ENCODE measurements at places on chromosomes 1 and 21. TPM values are rescaled to one million over a fixed set of nuclear protein-coding genes. Genes with fewer than 3 reads are reported as not detected.

GRCh38 chr21:26708223-26708800, 135.2 kb upstream of the CYYR1 start:
- no peaks in the 10 kb centered on the region for H3K27me3 ChIP-seq
- no peak overlapping the region for H3K27ac ChIP-seq
- H3K4me1 ChIP-seq, result peaks cover 12% of the 10 kb centered on the region
- no peaks in the 10 kb centered on the region for H3K36me3 ChIP-seq
- DNase-seq, result no peak

DNA sequence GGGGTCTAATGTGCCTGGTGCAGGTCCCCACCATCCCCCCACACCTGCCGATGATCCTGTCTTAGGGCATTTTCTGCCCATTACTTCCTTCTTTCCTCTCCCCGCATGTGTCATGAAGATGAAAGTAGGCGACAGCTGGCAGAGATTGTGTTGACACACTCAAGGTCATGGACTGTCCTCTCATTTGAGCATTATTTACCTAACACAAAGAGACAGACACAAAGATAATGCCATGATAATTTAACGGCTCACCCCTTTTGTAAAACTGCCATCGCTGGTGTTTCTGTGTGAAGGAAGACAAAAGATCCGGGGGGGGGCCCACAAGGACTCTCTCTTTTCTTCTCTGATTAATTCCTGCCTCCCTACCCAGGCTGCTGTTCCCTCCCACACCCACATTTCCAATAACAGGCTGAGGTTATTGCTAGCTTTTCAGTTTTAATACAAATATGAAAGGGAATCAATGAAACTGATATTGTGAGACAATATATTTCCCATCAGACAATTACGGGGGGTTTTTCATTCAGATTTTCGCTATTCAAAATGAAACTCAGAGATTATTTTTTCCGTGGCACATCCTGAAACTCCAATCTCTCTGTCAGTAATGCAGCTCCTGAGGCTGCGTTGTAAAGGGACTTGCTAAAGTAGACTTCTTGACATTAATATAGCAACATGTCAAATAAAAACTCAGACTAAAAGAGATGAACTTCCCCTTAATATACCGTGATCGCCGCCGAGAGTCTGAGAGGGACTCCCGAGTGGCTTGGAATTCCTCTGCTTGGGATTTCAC, 561.1 kb downstream of the NPHP4 start:
- H3K27ac ChIP-seq, result no peak overlapping the region
- DNase-seq, result no peak
- no peaks in the 10 kb centered on the region for H3K36me3 ChIP-seq

DNA sequence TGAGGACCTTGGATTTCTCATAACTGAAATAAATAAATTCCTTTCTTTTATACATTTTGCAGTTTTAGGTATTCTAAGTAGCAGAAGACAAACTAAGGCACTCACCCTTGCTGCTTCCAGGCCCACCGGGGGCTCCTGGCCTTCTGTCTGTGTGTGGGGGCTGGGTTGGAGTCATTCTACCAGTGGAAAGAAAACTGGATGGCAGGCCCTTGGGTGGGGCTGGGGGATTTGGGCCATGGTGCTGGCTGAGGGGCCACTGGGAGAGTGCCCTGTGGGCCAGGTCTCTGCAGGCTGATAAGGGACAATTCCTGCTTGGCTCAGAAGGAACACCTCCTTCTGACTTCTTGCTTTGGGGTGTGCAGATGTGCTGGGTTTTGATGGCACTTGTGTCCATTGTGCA, 54.0 kb upstream of the CSF3R start:
- no peaks in the 10 kb centered on the region for H3K4me1 ChIP-seq
- DNase-seq, result no peak
- peaks cover 63% of the 10 kb centered on the region for H3K27me3 ChIP-seq
- no peak overlapping the region for H3K4me3 ChIP-seq
- H3K27ac ChIP-seq, result no peak overlapping the region
- H3K36me3 ChIP-seq, result no peaks in the 10 kb centered on the region

DNA sequence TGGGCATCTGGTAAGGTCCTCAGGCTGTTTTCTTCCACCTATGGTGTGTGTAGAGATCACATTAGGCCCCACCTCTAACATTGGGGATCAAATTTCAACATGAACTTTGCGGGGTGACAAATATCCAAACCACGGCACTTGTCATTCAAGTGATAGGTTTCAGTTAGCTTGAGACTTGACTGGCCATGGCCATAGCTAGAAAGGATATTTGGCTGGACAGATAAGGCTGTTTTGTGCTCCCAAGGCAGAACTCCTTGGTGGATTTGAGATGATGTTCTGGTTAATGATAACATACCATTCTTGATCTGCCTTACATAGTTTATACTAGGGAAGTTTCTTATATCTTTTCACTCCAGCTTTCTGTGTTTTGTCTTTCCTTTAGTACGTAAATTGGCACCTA, 48.5 kb downstream of the CELF3 start:
- no peaks in the 10 kb centered on the region for H3K4me1 ChIP-seq
- no peak for DNase-seq
- no peak overlapping the region for H3K4me3 ChIP-seq
- no peaks in the 10 kb centered on the region for H3K27me3 ChIP-seq
- no peak overlapping the region for H3K27ac ChIP-seq

- no peak overlapping the region for H3K4me3 ChIP-seq
- no peaks in the 10 kb centered on the region for H3K27me3 ChIP-seq
- no peak overlapping the region for H3K27ac ChIP-seq
- H3K4me1 ChIP-seq, result peaks cover 21% of the 10 kb centered on the region
- no peak for DNase-seq
These were observed 11.1 kb upstream of the SSX2IP start for GRCh38 chr1:84701376-84701775.

DNA sequence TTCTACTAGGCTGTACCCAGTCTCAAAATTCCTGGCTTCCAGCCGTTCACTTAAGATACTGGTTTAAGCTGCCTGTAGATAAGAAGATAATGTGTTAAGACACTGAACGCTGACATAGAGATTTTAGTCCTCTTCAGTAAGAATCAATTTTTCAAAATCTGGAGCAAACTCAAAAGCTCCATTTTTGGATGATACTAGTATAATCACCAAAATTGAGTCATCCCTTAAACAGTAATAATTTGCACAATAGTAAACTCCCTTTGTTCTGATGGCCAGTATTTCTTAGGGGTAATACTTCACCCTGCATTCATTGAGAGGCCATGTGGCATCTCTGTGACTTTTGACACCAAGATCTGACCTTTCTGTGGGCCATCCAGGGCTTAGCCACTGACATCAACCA, 299.8 kb upstream of the USP25 start:
- H3K27ac ChIP-seq, result no peak overlapping the region
- no peak for DNase-seq
- H3K4me1 ChIP-seq, result no peaks in the 10 kb centered on the region
- H3K27me3 ChIP-seq, result no peaks in the 10 kb centered on the region
- H3K36me3 ChIP-seq, result no peaks in the 10 kb centered on the region

PPM1J gene
- 1.4 TPM for total RNA-seq

- DNase-seq, result peak; percentile 91
- H3K4me1 ChIP-seq, result peaks cover 35% of the 10 kb centered on the region
- H3K4me3 ChIP-seq, result no peak overlapping the region
These were observed 10.6 kb downstream of the ACTL8 start for GRCh38 chr1:17765444-17766411.

GRCh38 chr1:87176087-87176486, 152.6 kb upstream of the LMO4 start:
- no peak overlapping the region for H3K27ac ChIP-seq
- no peak for DNase-seq
- no peaks in the 10 kb centered on the region for H3K4me1 ChIP-seq
- H3K36me3 ChIP-seq, result no peaks in the 10 kb centered on the region
- H3K27me3 ChIP-seq, result peaks cover 39% of the 10 kb centered on the region

ZNF678 gene
- total RNA-seq, result 25.3 TPM

FCRL5 gene
- not detected for total RNA-seq

GRCh38 chr1:228320394-228320793, 86.2 kb downstream of the TRIM11 start:
- no peak overlapping the region for H3K27ac ChIP-seq
- H3K36me3 ChIP-seq, result no peaks in the 10 kb centered on the region
- H3K4me3 ChIP-seq, result no peak overlapping the region
- no peaks in the 10 kb centered on the region for H3K4me1 ChIP-seq
- no peaks in the 10 kb centered on the region for H3K27me3 ChIP-seq

- H3K4me3 ChIP-seq, result no peak overlapping the region
- no peak overlapping the region for H3K27ac ChIP-seq
- H3K27me3 ChIP-seq, result no peaks in the 10 kb centered on the region
- DNase-seq, result no peak
- H3K4me1 ChIP-seq, result peaks cover 13% of the 10 kb centered on the region
These were observed 27.7 kb downstream of the EPS15 start for GRCh38 chr1:51491166-51491981.

SLC30A10 gene
- not detected for total RNA-seq

GRCh38 chr1:232301246-232301645, 328.7 kb downstream of the SIPA1L2 start:
- no peak for DNase-seq
- H3K4me3 ChIP-seq, result no peak overlapping the region
- H3K27me3 ChIP-seq, result no peaks in the 10 kb centered on the region
- no peaks in the 10 kb centered on the region for H3K36me3 ChIP-seq
- H3K27ac ChIP-seq, result no peak overlapping the region

LCE1E gene
- not detected for total RNA-seq

- no peak overlapping the region for H3K4me3 ChIP-seq
- no peak overlapping the region for H3K27ac ChIP-seq
- H3K27me3 ChIP-seq, result no peaks in the 10 kb centered on the region
- H3K36me3 ChIP-seq, result no peaks in the 10 kb centered on the region
These were observed 71.6 kb downstream of the TMEM200B start for GRCh38 chr1:29052100-29052499.

GRCh38 chr1:53728702-53729455, 10.1 kb downstream of the GLIS1 start:
- H3K4me1 ChIP-seq, result peaks cover 24% of the 10 kb centered on the region
- H3K27me3 ChIP-seq, result no peaks in the 10 kb centered on the region
- no peak for DNase-seq
- no peak overlapping the region for H3K4me3 ChIP-seq
- H3K36me3 ChIP-seq, result no peaks in the 10 kb centered on the region

GRCh38 chr1:165143437-165144065, 213.0 kb downstream of the LMX1A start:
- H3K36me3 ChIP-seq, result no peaks in the 10 kb centered on the region
- peaks cover 3% of the 10 kb centered on the region for H3K4me1 ChIP-seq
- H3K27me3 ChIP-seq, result peaks cover 38% of the 10 kb centered on the region
- no peak overlapping the region for H3K4me3 ChIP-seq
- H3K27ac ChIP-seq, result no peak overlapping the region

DNA sequence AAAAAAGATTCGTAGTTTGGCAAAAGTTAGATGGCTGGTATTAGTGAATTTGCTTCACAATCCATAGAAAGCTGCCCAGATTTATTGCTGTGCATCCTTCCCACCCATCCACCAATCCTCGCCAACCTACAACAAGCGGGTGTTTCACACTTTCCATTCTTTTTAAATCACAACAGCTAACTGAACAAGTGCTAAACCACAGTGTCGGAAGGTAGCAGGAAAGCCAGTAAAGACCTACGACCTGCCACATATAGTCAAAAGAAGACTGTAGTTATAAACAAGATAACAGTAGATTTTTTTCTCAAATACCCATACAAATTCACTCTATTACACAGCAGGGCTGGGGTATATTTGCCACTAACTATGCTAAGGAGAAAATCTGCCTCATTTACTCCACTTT, 47.0 kb upstream of the AIM2 start:
- no peaks in the 10 kb centered on the region for H3K36me3 ChIP-seq
- H3K4me3 ChIP-seq, result no peak overlapping the region
- no peak for DNase-seq
- no peak overlapping the region for H3K27ac ChIP-seq
- no peaks in the 10 kb centered on the region for H3K4me1 ChIP-seq

GRCh38 chr1:108624069-108624468, 36.8 kb downstream of the HENMT1 start:
- no peak for DNase-seq
- H3K27ac ChIP-seq, result no peak overlapping the region
- peaks cover 3% of the 10 kb centered on the region for H3K4me1 ChIP-seq
- no peaks in the 10 kb centered on the region for H3K27me3 ChIP-seq
- no peak overlapping the region for H3K4me3 ChIP-seq

- peaks cover 5% of the 10 kb centered on the region for H3K4me1 ChIP-seq
- H3K36me3 ChIP-seq, result no peaks in the 10 kb centered on the region
- peak; percentile 72 for DNase-seq
- H3K27ac ChIP-seq, result no peak within 1 kb of the TSS
These were observed at the start of gene RHBG for GRCh38 chr1:156368889-156369684. TSS of gene RHBG (plus strand) at chr1:156369211. CDS start at chr1:156369250, 39 bp downstream.
